ENCODE measurements at places on chromosomes 4 and X.

GRCh38 chr4:142348613-142349021 lies 497.5 kb downstream of the INPP4B start:
- DNase-seq: no peak

GRCh38 chrX:38438321-38438720 lies 85.9 kb downstream of the OTC start:
- no peak for DNase-seq

DNA sequence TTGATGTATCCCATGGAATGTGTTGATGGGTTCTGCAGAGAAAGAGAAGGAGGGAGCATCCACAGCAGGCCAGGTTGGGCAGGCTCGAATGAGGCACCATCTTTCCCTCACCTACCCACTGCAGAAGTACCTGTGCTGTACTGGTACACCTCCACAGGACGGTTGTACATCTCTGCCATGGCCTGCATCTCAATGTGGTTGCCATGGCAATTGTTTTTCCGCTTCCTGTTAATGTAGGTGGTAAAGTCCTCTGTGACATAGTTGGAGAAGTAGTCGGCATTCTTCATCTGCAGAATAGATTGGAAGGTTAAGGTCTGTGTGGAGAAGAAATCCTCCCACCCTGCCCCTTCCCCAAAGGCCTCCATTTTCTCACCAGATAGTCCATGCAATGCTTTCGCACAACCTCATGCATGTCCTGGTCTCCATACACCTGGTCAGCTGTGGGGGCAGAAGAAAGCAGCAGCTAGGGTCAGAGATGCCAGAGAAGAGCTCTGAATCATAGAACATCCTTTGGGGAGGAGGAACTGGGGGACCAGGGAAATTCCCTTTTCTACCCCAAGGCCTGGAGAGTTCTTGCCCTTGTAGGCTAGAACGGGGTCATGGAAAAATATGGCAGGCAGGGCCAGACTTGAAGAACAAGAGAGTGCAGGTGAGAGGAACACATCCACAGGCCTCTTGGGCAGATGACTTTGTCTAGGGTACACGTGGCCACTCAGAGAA lies 15.9 kb upstream of the PIM2 start:
- DNase-seq: no peak

DNA sequence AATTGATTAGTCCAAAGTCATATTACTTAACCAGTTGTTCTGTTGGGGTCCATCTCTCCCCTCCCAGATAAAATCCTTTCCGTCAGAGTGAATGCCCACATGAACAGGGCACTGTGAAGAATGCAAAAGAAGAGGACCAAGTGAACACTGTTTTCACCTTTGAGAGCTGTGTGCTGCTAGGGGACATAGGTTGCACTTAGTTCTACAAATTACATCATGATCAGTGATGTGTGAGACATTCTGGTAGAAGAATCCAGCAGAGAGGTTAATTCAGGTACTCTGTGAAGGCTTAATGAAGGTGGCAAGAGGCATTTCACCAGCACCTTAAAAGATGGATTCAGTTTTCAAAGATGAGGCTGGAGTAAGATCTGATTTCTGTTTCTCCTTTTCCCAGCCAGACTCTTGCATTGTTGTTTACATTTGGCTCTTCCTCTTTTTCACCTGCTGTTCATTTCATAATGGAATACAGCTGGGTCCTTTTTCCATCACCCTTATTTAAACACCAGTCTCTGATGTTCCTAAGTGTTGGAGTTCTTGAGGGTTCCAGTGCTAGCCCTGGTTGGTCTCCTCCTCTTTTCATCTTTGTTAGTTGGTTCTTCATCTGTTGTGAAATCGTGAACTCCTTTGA lies 10.9 kb downstream of the GAB1 start:
- DNase-seq: no peak

DNA sequence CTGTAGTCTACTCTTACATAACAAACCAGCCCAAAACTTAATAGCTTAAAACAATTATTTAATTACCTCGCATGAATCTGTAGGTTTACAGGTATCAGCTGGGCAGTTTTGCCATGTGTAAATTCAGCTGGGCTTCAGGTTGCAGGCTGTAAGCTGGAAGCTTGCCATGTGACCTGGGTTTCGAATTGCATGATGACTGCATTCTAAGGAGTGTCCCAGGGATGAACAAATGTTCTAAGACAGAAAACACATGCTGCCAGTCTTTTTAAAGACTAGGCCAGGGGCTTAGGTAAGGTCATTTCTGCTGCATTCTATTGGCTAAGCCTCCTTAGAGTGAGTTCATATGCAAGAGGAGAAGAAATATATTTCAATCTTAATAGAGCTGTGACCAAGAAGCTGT lies 44.8 kb downstream of the GRIA2 start:
- DNase-seq: peak; percentile 38

GRCh38 chr4:13470379-13470778 lies 13.8 kb downstream of the RAB28 start:
- no peak for DNase-seq

- DNase-seq: no peak
Observed at GRCh38 chr4:127849505-127850234, 31.0 kb upstream of the PLK4 start.

GRCh38 chr4:185412412-185412811 lies 13.4 kb downstream of the UFSP2 start:
- DNase-seq: no peak

GRCh38 chrX:154800478-154801210 lies 4.6 kb downstream of the MPP1 start:
- DNase-seq: no peak

DNA sequence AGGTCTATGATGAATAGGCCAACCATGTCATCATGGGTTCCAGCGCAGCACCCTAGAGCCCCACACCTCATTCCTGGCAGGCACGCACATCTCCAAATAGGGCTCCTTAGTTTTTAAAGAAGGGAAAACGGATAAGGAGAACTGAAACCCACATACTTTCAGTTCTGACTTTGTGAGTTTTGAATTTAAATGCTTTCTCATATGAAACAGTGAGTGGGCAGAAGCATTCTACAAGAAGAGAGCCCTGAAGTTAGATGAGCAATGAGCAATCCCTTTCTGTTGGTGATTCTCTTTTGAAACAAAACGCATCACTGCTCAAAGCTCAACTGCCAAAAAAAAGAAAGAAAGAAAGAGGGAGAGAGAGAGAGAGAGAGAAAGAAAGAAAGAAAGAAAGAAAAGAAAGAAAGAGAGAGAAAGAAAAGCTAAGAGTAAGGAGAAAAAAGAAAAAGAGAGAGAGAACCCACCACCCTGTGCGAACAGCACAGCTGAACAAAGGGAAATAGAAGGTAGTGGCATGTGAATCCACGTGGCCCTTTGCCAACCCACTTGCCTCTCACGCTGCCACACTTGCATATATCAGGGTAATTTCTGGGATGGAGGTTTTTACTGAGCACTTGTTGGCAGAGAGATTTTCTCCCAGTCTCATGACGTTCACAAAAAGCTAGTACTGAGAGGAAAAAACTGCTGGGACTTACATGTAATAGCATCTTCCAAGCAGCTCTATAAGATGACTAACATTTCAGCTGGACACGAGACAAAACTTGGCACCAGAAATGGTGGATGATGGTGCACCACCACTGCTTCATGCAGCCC lies 31.0 kb downstream of the TMSB4X start:
- peak; percentile 66 for DNase-seq

- DNase-seq: no peak
Observed at GRCh38 chrX:15815779-15816437, 25.6 kb downstream of the ZRSR2 start.

DNA sequence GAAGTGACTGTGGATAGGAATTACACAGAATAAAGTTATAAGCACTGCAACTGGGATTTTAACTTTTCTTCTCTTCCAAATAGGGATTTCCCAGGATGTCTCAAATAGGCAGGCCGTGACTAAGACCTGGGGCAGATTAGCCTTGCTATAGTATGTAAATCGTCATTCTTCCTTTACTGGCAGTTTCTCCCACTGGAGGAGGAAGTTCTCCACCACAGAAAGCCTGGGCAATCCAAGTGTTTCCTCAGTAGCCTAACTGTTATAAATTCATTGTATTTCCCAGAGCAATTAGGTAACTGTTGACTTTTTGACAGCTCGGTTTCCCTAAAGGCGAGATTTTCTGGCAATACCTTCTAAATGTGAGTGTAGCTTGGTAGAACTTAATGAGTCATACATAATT lies at the start of gene TNIP3:
TNIP3 (minus strand) TSS at position 31 of the 400 bp plus-strand sequence. CDS start 196 bp downstream, outside the sequence.
- no peak for DNase-seq

DNA sequence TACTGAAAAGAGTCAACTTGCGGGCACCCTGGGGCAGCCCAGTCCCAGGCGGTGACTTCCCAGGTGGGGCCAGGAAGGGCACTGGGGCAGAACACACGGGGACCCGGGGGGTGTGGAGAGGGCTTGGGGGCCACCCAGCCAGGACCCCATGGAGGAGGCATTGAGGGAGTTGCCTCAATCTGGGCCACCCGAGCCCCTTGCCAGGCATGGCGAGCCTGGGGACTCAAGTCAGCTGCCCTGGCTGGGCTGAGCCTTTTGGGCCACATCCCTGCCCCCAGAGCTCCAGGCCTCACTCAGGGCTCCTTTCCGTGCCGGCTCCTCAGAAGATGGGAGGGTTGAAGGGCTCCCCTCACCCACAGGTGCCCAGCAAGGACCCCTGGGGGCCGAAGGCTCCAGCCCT lies 6.6 kb upstream of the CPLX1 start:
- DNase-seq: no peak

DNA sequence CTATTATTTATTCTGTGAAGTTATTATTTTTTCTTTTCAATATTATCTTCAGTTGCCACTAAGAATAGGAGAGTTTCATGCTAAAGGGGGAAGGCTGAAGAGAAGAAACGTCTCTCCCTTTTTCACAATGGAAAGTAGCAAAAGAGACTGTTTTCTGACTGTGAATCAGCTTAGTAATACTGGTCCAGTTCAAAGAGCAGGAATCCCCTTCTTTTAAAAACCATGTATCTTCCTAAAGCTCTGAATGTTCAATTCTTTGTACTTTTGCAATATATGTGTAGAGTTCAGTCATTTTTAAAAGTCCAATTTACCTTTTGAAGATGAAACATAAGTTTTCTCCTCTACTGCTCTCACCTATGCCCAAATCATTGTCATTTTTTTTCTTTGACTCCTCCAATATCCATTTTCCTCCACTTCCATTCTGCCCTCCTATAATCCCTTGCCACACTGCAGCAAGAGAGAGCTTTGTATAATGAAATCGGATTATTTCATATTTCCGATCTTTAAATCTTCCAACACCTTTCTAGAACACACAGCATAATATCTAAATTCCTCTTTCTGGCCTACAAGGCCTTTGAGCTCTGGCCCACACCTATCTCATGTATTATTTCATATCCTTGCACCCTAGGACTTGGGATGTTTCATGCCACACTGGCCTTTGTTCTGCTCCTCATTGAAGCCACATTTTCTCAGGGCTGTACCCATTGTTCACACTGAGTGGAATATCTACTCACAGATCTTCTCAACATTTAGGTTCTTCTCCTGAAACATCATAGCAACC lies 195.3 kb downstream of the CAMK2D start:
- DNase-seq: no peak

DNA sequence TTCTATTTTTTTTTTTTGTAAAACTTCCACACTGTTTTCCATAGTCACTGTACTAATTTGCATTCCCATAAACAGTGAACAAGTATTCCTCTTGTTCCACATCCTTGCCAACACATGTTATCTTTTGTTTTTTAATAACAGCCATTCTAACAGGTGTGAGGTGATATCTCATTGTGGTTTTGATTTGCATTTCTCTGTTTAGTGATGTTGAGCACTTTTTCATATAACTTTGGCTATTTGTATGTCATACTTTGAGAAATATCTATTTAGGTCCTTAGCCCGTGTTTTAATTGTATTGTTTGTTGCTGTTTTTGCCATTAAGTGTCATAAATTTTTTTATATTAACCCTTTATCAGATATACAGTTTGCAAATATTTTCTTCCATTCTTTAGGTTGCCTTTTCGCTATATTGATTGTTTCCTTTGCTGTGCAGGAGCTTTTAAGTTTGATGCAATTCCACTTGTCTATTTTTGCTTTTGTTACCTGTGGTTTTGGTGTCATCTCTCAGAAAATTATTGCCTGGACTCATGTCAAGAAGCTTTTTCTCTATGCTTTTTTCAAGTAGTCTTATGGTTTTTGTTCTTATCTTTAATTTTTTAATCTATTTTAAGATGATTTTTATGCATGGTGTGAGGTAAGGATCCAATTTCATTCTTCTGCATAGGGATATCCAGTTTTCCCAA lies 27.9 kb upstream of the NDNF start:
- DNase-seq: no peak

- DNase-seq: no peak
Observed at GRCh38 chr4:129176864-129177263, 80.9 kb downstream of the C4orf33 start.

DNA sequence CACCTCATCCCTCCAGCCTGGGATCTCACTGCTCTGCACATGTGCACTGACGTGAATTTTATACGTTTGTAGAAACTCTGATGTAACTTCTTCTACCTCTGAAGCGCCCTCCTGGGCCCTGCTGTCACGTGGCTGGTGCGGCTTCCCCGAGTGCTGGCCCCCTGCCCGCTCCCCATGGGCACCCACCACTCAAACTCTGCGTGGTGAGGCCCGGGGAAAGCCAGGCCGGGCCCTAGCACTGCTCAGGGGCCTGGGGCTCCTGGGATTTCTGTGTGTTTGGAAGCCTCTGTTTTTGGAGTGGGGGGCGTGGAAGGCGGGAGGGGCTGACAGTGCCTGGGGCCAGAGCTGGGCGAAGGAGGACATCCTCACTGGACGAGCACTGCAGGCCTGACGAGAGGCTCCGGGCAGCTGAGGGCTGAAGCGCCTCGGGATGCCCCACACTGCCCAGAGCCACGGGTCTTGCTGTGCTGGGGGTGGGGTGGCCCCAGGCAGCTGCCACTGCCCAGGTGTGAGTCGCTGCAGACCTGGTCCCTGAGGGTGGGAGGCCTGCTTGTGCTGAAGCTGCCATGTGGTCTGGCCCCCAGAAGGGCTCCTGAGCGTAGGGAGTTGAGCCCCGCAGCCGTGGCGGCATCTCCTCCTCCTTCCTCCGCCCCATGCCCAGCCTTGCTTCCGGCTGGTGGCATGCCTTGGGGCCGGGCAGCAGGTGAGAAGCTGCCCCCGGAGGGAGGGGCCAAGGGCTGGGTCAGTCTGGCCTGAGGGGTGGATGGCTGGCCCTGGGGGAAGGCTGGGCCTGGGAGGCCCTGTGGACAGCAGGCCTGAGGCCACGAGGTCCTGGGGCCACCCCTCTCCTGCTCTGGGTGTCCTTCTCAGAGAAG lies 7.7 kb downstream of the NAT8L start:
- no peak for DNase-seq

DNA sequence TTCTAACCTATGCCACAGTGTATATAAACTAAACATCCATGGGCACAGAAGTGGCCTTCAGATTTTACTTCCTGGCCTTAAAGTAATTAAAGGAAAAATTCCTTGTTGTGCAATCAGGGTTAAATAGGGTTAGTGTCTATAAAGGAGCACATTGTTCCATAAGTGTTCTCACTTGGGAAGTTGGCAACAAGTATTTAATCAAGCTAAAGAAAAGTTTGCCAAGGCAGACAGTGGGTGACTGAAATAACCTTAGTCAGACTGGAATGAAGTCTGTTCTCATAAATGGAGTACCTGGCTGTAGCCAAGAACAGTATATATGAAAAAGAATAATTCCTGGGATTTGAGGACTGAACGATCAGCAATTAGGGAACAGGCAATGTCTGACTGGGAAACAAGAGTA lies 213.6 kb downstream of the HTR2C start:
- DNase-seq: peak; percentile 41

- no peak for DNase-seq
Observed at GRCh38 chrX:118560489-118560888, 64.9 kb downstream of the DOCK11 start.

- DNase-seq: no peak
Observed at GRCh38 chr4:21117541-21118180, 417.4 kb downstream of the PACRGL start.

All from retinal pigment epithelial cell (primary cell).